ENCODE measurements at places on chromosomes 1 and 21. TPM values are rescaled to one million over a fixed set of nuclear protein-coding genes. Genes with fewer than 3 reads are reported as not detected.
A peak's percentile ranks its signal among the peaks of the same experiment; 100 is the strongest.

Gene GBP4
- total RNA-seq = 0.83 TPM

- no peaks in the 10 kb centered on the region for H3K36me3 ChIP-seq
- no peaks in the 10 kb centered on the region for H3K4me1 ChIP-seq
- no peaks in the 10 kb centered on the region for H3K27me3 ChIP-seq
These were observed 9.3 kb downstream of the PCSK9 start for GRCh38 chr1:55048453-55049270.

DNA sequence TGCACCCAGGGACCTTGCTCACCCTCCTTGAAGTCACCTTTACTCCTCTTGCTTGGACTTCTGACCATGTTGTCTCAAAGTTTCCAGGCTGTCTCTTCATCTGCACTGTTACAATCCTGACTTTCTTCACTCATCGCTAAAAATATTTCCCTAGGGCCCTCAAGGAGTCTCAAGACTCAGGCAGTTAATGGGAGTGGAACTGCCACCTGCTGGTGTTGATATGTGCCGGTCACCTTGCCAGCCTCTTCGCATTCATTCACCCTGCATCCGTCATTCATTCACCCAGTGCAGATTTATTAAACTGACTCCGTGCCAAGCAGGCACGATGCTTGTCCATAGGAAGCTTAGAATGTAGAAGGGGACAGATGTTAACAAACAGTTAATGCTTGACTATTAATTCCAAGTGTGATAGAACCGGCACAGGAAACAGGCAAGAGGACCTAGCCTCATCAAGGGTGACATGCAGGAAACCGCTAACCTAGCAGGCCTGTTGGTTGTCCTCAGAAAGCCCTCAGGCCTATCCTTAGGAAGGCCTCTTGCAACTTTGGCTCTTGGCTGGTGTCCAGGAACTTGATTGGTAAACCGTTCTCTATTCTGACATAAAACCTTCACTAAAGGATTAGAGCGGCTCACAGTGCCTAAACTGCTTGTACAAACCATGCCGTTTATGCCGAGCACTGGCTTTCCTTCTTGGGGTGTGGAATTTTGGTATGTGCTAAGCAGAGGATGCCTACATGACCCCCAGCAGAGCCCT, 342.2 kb downstream of the CAMTA1 start:
- H3K4me1 ChIP-seq = no peaks in the 10 kb centered on the region
- no peaks in the 10 kb centered on the region for H3K36me3 ChIP-seq
- no peak for DNase-seq
- H3K27me3 ChIP-seq = peaks cover 68% of the 10 kb centered on the region

GRCh38 chr1:116954440-116954839, 44.7 kb downstream of the PTGFRN start:
- H3K27me3 ChIP-seq = no peaks in the 10 kb centered on the region
- H3K36me3 ChIP-seq = no peaks in the 10 kb centered on the region
- no peak for DNase-seq
- H3K27ac ChIP-seq = no peak overlapping the region
- no peak overlapping the region for H3K4me3 ChIP-seq

- peaks cover 5% of the 10 kb centered on the region for H3K4me1 ChIP-seq
- no peaks in the 10 kb centered on the region for H3K36me3 ChIP-seq
- no peak overlapping the region for H3K4me3 ChIP-seq
- no peak for DNase-seq
- no peaks in the 10 kb centered on the region for H3K27me3 ChIP-seq
These were observed 39.9 kb downstream of the IL6R start for GRCh38 chr1:154445040-154445472.

GRCh38 chr1:11648732-11649158, 5.5 kb downstream of the FBXO2 start:
- H3K4me3 ChIP-seq = no peak overlapping the region
- no peaks in the 10 kb centered on the region for H3K27me3 ChIP-seq
- H3K36me3 ChIP-seq = no peaks in the 10 kb centered on the region
- H3K4me1 ChIP-seq = no peaks in the 10 kb centered on the region

DNA sequence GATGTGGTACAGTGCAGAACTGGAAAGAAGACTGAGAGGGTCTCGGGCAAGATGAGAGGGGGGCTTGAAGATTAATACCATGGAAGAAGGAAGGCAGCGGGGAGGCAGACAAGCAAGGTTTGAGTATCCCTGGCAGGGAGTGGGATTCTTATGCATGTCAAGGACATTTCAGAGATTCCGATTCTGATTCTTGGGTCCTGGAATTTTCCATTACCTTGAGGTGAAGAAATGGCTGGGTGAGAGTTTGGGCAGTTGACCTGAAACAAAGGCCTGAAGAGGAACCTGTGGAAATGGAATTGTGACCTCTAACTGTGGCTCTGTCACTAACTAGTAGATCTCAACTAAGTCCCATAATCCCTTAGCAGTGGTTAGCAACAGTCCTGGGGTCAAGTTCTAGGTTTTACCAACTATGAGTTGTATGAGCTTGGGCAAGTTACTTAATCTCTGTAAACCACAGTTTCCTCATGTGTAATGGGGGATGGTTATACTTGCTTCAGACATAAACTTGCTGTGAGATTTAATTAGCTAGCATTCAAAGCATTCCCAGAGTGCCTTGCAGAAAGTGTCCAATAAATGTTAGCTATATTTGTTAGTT, 8.6 kb upstream of the ACTN2 start:
- no peaks in the 10 kb centered on the region for H3K4me1 ChIP-seq
- no peaks in the 10 kb centered on the region for H3K36me3 ChIP-seq
- DNase-seq = no peak
- no peak overlapping the region for H3K27ac ChIP-seq

Gene PEAR1
- 12.2 TPM for total RNA-seq

DNA sequence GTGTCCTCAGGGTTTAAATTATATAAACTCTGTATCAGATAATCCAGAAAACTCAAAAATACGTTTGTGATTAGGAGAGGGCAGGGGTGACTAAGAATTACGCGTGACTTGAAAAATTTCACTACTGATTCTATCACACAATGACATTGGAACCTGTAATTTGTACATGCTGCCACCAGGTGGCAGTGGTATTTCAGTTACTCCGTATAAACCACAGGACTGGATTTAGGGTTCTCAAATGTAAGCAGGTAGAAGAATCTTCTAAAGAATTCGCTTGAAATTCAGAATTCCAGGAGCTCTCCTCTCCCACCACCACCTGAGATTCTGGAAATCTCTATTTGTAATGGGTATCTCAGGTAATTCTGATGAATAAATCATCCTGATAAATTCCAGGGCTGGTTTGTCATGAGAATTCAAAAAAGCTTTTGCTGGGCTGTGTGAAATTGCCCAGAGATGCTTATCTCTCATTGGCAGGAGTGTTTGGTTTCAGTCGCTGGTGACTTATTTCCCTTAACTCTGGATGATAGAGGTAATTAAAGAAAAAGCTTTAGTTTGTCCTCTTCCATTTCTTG, 1.7 kb upstream of the KRTAP7-1 start:
- no peaks in the 10 kb centered on the region for H3K36me3 ChIP-seq
- H3K4me3 ChIP-seq = no peak overlapping the region
- no peak overlapping the region for H3K27ac ChIP-seq

DNA sequence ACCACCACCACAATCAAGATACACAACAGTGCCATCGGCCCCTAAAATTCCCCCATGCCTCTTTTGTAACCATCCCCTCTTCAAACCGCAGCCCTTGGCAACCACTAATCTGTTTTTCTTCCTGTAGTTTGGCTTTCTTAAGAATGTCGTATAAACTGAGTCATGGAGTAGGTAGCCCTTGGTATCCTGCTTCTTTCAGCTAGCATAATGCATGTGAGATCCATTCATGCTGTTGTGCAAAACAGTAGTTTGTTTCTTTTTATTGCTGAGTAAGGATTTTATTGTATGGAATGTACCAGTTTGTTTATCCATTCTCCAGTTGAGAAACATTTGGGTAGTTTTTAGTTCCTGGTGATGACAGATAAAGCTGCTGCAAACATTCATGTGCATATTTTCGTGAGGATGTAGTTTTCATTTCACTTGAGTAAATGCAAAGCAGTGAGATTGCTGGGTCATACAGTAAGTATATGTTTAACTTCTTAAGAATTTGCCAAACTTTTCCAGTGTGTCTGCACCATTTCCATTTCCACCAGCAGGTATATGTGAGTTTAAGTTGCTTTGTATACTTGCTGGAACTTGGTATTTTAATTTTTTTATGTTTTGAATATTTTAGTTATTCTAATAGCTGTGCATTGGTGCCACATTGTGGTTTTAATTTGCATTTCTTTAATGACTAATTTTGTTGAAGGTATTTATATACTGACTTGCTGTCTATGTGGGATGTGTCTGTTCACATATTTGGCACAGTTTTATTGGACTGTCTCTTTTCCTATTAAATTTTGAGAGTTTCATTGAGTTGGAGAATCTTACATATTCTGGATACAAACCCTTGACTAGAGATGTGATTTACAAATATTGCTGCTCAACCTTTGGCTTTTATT, 148.4 kb upstream of the MAP1LC3C start:
- H3K36me3 ChIP-seq = no peaks in the 10 kb centered on the region
- no peaks in the 10 kb centered on the region for H3K27me3 ChIP-seq
- H3K4me3 ChIP-seq = no peak overlapping the region

- no peak overlapping the region for H3K4me3 ChIP-seq
- peaks cover 13% of the 10 kb centered on the region for H3K4me1 ChIP-seq
- H3K27me3 ChIP-seq = no peaks in the 10 kb centered on the region
- peaks cover 44% of the 10 kb centered on the region for H3K36me3 ChIP-seq
- DNase-seq = peak; percentile 14
These were observed 4.4 kb downstream of the ST7L start for GRCh38 chr1:112614460-112615065.

DNA sequence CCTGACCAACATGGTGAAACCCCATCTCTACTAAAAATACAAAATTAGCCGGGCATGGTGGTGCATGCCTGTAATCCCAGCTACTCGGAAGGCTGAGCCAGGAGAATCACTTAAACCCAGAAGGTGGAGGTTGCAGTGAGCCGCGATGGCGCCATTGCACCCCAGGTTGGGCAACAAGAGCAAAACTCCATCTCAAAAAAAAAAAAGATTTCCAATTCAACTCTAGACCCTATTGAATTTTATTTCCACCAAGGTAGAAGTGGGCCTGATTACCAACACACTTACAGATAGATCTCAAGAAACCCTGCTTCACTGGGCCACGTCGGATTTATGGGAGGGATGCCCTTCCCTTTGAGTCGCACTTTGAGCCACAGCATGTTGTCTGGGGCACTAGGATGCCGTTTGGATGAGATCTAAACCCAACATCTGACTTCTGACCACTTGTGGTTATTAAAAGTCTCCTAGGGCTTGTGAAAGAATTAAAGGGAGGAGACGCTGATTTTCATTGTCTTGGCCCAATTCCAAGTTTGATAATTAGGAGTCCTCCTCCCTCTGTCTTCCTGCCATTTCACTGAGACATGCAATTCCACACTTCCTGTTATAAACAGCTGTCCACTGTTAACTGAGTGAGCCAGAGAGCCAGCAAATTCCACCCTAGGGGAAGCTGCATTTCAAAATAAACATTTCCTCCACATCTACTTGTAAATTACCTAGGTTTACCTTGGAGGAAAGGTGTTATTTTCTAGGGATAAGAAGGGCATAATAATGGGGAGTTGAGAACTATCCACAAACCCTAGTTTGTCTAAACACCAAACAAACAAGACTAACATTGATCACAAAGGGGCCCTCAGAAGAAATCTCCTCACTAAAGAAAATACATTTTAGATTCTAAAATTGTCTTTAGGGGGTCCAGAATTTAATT, 5.2 kb upstream of the RERE start:
- 0 out of 2 replicates have a peak overlapping the region, but pooled peaks have one; percentile 13 for H3K27ac ChIP-seq
- DNase-seq = peak; percentile 72
- H3K4me3 ChIP-seq = no peak overlapping the region

Gene OVAAL
- not detected for total RNA-seq

Gene FCRL2
- total RNA-seq = not detected

- H3K27ac ChIP-seq = peak overlapping the region; percentile 65
- H3K27me3 ChIP-seq = no peaks in the 10 kb centered on the region
- H3K4me3 ChIP-seq = no peak overlapping the region
- DNase-seq = no peak
- peaks cover 33% of the 10 kb centered on the region for H3K4me1 ChIP-seq
- no peaks in the 10 kb centered on the region for H3K36me3 ChIP-seq
These were observed 34.0 kb upstream of the ARHGAP29 start for GRCh38 chr1:94271373-94271772.

DNA sequence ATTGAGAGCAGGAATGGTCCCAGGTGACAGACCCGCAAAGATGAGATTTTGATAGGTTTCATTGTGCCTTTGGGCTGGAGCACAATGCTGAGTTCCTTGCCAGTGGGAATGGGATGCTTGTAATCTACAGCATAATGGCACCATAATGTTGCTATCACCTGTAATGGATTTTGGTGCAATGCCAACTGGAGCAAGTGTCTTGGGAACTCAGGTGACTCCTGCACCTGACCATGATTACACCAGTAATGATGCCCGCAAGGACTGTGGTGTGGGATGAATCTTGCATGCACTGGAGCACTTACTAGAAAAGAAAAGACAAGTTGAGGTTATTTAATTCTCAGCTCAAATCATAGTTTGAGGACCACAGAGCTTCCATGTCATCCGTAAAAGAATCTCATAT, 96.7 kb downstream of the PTPRU start:
- no peak overlapping the region for H3K4me3 ChIP-seq
- H3K27me3 ChIP-seq = no peaks in the 10 kb centered on the region
- H3K4me1 ChIP-seq = no peaks in the 10 kb centered on the region
- DNase-seq = no peak

Gene ZFP69
- 4.8 TPM for total RNA-seq

- DNase-seq = no peak
- H3K4me1 ChIP-seq = no peaks in the 10 kb centered on the region
- no peak overlapping the region for H3K27ac ChIP-seq
- H3K27me3 ChIP-seq = no peaks in the 10 kb centered on the region
- H3K4me3 ChIP-seq = no peak overlapping the region
These were observed 152.4 kb downstream of the GABPA start for GRCh38 chr21:25887166-25887565.

Gene TAS1R1
- total RNA-seq = not detected

Gene SLC39A1
- total RNA-seq = 141 TPM

DNA sequence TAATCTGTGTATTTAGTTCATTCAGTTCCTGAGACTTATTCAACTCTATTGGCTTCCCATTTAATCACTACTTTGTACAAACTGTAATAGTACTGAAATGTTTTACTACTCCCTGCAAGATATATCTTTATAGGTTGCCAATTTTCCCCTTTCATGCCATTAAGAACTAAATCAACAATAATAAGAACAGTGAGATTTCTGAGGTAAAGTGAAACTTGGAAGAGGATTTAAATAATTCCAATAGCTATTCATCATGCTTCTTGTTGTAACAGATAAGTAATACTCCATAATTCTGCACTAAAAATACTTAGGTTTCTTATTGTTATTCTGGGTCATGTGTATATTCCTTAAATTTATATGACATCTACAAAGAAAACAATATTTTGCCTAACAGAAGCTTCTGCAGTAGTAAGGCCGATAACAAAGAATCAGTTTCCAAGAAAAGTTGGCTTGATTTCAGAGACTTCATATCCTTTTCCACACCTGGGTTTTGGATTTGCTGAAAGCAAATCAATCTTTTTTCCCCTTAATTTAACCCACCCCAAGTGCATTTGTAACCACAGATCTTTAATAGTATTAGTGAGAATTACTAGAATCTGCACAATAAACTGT, 258.3 kb downstream of the FAF1 start:
- DNase-seq = no peak
- H3K36me3 ChIP-seq = no peaks in the 10 kb centered on the region
